ENCODE measurements at places on chromosomes 12 and 14.

- no peak for DNase-seq
Observed at GRCh38 chr12:56529656-56530055, 8.0 kb downstream of the RBMS2 start.

DNA sequence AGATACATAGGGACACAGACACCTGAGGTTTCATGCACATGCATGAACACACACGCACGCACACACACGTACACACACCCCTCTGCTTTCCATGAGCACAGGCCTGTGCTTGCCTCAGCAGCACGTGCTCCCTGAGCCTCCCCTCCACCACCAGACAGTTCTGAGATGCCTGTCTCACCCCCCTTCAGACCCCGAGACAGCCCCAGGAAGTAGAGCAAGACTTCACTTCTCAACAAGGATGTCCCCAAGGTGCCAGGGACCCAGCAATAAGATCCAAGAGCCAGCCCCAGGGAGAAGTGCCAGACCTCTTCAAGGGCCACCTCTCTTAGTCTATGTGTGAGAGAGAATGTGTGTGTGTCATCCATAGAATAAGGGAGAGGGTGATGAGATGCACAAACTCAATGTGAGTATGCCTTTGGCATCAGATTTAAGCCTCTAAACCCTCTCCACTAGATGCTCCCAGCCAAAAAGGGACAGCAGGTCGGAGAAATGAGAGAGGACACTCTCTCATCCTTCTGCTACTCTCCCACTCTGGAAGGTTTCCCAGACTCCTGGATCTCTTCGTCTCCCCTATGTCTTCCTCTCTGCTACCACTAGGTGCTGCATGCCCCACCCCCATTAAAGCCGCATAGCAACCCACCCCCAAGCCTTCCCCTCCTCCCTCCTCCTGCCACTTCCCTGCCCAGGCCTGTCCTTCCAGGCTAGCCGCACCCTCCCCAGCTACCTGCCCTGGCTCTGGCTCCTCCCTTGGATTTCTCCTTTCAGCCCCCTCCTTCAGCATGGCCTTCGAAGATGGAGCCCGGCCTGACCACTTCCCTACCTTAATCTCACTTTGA lies 7.7 kb downstream of the RARG start:
- DNase-seq: peak; percentile 69

- no peak for DNase-seq
Observed at GRCh38 chr12:74412606-74413230, 124.9 kb upstream of the ATXN7L3B start.

DNA sequence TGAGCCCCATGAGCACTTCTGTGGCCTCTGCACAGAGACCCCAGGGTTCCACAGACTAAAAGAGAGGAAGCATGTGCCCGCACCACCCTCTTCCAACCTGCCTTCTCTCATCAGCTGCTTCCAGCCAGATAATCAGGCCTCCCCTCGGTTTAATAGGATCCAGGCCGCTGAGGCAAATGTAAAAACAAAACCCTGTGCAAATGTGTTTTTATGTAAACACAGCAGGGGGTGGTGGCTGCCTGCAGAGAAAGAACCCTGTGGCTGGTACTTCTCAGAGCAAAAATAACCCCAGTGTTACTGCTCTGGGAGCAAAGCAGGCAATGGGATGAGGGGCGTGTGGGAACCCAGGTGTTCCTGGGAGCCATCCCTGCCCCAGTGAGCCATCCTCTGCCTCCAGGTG lies 46.2 kb downstream of the WSCD2 start:
- peak; percentile 55 for DNase-seq

- no peak for DNase-seq
Observed at GRCh38 chr14:24395609-24396582, 2.9 kb upstream of the NYNRIN start.

DNA sequence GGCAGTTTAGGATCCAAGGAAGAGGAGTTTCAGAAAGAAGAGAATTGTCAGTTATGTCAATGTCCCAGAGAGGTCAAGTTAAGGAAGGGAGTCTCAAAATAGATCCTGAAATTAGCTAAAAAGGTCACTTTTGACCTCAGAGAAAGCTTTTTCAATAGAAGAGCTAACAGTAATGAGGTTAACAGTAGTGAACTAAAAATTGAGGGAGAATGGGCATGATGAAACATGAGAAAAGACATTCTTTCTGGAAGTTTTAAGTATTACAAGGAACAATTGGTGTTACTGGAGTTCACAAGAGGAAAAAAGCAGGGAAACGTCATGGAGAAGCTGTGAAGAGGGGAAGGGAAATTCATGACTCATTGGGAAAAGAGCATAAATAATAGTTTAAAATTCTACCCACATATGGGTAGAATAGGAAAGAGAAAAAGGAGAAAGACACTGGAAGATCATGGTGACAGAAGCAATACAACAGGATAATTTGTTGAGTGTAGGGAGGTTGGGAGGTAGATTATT lies 381.2 kb upstream of the FAR2 start:
- no peak for DNase-seq

DNA sequence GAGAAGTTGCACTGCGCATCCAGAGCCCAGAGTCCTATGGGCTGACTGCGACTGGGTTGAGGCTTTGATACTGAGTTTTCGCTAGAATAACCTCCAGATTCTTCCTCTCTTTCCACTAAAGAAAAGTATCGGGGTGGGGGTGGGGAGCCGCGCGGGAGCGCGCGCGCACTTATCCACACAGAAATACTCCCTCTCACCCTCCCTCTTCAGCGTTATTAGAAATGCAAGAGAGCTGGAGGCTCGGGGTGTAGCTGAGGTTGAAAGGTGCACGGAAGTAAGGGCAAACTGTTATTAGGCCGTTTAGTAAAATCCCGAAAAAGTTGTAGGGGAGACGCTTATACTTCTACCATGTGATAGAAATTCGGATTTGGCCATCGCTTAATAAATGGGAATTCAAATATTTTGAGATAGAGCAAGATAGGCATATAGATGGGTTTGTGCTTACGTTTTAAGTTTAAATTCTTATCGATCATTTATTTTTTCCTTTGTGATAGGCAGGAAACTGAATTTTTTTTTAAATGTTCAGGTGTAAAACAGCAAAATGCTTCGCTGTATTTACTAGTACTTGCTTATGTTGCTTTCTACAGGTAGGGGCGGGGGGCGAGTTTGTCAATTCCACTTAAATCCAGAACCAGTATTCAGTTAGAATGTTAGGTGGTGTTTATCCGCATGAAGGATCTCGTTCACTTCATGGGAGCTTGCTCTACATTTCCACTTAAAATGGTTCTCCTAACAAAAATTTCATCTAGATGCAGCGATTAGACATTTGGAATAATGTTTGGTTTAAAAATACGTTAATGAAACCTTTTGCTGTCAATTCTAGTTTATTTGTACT lies 1.1 kb downstream of the ARHGAP5 start:
- DNase-seq: no peak

DNA sequence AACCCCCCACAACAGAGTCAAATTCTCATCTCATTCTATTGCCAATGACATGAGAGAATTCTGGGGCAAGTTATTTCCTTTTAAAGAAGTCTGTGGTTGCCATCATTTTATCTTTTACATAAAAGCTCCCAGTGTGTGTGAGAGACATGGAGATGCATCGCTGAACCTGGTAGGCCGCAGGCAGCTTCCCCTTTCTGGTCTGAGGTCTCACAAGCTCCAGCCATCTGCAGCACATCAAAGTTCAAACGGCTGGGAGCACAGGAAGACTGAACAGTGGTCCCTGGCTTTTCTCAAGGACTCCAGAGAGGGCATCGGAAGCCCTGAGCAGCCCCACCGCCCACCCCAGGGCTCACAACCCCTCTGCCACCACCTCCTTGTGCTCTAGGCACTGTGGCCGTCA lies 141.7 kb downstream of the RIMBP2 start:
- no peak for DNase-seq

GRCh38 chr12:62689042-62689839 lies 222.6 kb downstream of the MON2 start:
- no peak for DNase-seq

GRCh38 chr12:39006286-39006685 lies 100.9 kb upstream of the CPNE8 start:
- no peak for DNase-seq

DNA sequence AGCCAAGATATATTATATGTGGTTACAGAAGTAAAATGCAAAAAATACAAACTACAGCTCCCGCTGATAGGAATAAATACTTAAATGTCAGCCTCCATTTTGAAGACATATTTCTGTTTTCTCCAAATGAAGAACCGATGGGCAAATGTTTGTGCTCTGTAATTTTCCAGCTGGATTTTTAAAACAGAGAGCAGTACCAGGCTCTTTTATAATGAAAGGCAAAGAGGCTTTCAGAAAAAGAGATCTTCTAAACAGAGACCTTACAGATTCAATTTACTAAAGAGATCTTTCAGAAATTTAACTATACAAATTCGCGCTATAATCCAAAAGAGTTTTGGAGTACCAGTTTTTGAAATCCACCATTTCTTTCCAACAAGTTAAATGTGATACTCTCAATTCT lies 19.9 kb downstream of the MAP4K5 start:
- no peak for DNase-seq

DNA sequence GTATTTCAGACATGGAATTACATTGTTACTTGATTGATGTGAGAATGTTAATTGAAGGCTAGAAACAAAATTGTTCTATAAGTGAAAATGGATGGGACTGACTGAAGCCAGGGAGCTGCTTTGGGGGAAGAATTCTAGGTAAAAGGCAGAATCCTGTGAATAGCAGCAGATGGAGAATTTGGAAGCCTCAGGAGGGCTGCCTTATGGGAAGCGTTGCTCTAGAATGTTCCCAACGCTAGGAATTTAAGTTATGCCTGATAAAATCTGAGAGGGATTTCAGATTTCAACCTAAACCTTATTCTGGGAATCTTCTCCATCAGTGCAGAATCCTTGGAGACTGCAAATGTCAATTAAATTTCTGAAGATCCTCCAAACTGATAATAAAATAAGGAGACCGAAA lies 858.2 kb upstream of the FLRT2 start:
- DNase-seq: no peak

DNA sequence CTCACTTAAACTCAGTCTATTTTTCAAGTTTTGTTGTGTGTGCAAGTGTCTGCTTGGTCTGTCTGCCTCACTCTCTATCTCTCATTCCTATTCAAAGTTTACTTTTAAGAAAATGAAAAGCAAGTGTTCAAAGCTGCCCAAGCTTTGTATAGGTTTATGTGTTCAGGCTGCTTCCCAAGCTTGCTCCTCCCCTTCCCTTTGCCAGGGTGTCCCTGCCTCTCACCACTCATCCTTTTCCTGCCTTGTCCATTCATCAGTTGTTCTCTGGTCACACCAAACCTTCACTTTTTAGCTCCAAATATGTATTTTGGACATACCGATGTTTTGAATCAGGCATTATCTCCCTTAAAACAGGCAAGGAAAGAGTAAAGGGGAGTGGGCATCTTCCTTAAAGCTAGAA lies 41.3 kb downstream of the STK38L start:
- no peak for DNase-seq

DNA sequence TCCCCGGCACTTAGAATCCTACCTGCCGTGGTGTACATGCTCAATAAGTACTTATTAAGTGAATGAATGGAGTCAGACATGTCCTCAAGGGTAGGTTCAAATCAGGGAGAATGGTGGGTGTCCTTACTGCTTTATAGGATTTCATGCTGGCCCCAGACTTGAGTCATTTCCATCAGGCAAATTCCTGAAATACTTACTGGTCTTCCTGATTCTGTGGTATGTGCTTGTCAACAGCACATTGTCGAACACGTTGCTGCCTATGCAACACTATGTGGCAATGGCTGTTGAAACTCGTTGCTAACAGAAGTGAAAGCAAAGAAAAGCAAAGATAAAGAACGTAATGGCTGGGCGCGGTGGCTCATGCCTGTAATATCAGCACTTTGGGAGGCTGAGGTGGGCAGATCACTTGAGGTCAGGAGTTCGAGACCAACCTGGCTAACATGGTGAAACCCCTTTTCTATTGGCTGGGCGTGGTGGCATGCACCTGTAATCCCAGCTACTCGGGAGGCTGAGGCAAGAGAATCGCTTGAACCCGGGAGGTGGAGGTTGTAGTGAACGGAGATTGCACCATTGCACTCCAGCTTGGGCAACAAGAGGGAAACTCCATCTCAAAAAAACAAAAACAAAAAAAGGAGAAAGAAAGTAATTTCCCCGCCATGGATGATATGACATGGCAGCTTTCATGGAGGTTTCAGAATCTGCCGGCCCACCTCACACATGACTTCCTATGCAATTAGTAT lies 214.9 kb downstream of the ZFP36L1 start:
- peak; percentile 67 for DNase-seq

DNA sequence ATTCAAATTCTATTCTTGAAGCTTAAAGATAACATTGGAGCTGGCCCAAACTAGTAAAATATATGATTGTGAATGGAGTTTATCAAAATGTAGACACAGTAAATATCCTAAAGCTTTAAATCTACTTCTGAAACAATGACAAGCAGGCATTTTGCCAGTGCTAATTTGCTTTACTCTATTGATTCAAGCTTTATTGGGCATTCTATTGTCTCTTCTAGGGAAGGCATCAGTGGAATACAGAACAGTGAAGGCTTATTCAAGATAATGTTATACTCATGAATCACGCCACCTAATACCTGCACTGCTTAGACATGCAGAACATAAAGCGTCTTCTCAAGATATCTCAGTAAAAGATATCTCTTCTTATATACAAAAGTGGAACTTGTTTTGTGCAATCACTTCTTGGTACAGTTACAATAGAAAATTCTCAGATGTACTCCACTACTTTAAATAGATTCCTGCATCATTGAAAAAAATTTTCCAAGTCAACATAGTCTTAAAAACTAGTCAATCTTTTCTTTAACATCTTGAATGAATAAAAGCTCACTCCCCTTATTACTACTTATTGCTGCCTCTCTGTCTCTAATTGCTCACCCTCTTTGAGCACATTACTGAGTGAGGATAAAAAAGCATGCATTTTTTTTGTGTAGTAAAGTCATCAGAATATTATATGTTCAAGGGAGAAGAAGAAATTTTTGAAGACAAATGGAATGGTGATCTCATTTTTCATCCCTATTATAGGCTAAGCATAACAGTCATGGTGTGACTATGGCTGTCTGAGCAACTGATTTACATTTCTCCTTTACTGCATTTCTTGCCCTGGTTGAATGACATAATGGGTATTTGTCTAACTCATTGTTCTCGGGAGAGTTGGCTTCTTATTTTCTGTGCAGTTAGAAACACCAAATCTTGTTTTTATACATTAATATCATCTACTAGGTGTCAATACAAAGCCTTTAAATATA lies 98.0 kb upstream of the E2F7 start:
- no peak for DNase-seq

DNA sequence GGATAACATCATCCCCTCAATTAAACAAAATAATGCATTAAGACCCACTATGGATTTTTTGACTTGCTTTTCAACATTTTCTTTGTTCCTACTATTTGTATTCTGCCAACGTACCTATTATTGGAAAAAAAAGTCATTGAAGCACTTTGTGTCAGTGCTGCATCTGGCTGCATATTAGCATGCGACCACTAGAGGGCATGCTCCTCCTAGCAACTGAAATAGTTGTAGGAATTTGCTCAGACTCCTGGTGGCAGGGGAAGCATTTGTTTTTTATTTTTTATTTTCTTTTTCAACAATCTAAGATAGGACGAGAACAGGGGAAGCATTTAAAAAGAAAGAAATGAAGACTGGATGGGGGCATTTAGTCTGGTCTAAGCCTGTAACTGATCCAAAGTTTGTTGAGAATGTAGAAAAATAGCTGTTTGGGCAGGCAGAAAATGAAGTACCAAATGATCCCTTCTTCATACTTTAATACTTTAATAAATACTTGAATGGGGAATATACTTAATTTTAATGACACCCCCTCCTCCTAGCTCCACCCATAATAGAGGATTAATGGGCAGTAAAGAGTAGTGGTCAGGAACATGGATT lies 14.5 kb upstream of the CLEC4A start:
- DNase-seq: peak; percentile 50

GRCh38 chr14:54223831-54224402 lies 172.9 kb upstream of the CDKN3 start:
- DNase-seq: no peak
